ENCODE measurements at places on chromosomes 1 and 21. TPM values are rescaled to one million over a fixed set of nuclear protein-coding genes. Genes with fewer than 3 reads are reported as not detected.
A peak's percentile ranks its signal among the peaks of the same experiment; 100 is the strongest.

GRCh38 chr1:185514311-185514710 is 197.3 kb upstream of the IVNS1ABP start:
- DNase-seq = no peak

DNA sequence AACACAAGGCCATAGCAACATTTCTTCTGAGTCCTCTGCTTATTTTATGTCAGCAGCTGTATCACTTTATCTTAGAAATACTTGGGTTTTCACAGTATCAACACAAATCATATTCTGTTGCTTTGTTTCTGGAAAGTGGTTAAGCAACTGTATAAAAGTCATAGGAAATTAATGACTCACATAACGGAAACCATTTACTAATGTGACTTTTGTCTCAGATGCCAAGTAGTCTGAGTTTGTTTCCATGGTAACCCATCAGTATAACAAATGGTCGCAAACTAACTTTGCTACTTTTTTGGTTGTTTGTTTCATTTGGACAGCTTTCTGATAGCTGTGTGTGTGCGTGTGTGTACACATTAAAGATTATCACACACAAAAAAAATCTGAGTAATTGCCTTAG is 31.1 kb downstream of the EEIG2 start:
- DNase-seq = peak; percentile 84

DNA sequence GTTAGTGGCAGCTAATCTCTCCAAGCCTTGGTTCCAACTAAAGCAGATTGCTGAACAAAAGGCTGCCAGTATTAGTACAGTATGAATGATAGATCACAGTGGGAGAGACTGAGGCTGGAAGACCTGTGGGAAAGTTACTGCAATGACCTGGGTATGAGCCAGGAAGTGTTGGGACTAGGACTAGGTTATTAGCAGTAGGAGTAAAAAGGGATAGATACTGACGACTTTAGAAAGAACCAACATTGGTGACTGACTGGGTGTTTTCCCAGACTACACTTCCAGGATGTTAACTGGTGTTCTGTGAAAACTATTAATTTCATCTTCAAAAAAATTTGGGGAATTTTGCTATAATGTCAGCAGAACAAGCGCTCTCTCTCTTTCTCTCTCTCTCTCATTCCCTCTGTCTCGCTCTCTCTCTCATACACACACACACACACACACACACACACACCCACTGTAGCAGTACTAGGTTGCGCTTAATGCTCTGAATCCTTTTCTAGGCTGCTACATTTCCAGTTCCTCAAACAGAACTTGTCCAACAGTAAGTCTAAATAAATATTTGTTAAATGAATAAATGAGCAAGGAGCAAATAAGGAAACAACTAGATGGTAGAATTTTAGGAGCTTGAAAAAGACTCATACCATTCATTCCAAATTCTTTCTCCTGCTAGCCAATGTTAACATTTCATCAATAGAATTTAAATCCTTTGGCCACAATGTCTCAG is 47.6 kb upstream of the RGS8 start:
- DNase-seq = no peak

GRCh38 chr1:173818459-173818858 is 6.0 kb upstream of the DARS2 start:
- DNase-seq = no peak

DPYD gene
- 84.3 TPM for total RNA-seq

AURKAIP1 gene
- total RNA-seq = 20.7 TPM

SHE gene
- 17.7 TPM for total RNA-seq

AVPR1B gene
- total RNA-seq = not detected
